Right renal cortex interstitium (tissue), 3 donors: ENCODE measurements at places on chromosomes 2 and 18. TPM values are rescaled to one million over a fixed set of nuclear protein-coding genes. Genes with fewer than 3 reads are reported as not detected.

GPBAR1 gene
- 1.8 TPM for polyA plus RNA-seq

- no peak for DNase-seq
Observed at GRCh38 chr2:231176066-231176465, 22.4 kb upstream of the ARMC9 start.

TBR1 gene
- 0.04 TPM for polyA plus RNA-seq

DNA sequence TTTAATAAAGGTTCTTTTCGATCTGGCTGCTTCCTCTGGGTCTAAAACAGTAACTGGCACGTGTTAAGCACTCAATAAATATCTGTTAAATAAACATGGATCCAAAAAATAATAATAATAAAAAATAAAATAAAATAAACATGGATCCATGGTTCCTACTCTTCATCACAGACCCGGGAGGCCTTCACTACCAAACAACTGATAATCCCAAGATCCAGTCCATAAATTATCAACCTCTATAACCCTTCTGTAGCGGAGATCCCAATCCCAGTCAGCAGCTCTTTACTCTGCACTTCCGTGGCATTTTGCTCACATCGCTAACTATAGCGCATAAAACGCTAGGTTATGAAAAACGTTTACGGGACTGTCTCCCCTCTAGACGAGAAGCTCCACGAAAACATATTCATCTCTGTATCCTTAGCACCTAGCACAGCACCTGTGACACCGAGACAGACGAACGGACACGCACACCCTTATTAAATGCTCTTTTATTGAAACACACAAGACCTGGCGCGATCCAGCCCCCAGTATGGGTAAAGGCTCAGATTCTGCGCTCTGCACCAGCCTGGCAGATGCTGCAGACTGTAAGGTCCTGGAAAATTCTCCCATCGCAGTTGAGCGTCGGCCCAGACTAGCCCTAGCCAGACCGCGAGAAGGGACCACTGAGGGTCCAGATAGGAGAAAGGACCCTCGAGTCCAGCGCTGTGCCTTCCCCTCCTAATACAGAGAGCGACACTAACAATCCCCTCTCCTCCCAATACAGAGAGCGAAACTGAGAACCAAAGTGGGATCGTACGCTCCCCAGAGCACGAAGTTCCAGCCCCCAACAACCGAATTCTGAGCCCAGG, 770 bp downstream of the NBAS start:
- no peak for DNase-seq

CXCR4 gene
- polyA plus RNA-seq, result 54.4 TPM

DNA sequence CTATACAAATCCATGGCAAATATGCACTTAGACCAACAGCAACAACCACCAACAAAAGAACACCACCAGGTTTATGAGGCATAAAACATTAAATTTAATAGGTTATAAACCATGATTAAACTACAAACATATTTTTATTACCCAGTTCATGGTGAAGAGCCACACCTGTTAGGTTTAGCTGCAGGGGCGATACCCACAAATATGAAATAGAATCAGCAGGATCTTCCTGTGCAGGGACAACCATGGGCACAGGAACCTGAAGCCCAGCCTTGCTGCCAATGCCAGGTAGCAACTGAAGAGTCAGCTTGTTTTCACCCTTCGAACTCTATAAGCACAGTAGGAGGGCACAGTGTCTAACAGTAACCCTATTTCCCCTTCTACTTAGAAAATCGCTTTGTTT, 675.0 kb downstream of the SATB2 start:
- no peak for DNase-seq

DNA sequence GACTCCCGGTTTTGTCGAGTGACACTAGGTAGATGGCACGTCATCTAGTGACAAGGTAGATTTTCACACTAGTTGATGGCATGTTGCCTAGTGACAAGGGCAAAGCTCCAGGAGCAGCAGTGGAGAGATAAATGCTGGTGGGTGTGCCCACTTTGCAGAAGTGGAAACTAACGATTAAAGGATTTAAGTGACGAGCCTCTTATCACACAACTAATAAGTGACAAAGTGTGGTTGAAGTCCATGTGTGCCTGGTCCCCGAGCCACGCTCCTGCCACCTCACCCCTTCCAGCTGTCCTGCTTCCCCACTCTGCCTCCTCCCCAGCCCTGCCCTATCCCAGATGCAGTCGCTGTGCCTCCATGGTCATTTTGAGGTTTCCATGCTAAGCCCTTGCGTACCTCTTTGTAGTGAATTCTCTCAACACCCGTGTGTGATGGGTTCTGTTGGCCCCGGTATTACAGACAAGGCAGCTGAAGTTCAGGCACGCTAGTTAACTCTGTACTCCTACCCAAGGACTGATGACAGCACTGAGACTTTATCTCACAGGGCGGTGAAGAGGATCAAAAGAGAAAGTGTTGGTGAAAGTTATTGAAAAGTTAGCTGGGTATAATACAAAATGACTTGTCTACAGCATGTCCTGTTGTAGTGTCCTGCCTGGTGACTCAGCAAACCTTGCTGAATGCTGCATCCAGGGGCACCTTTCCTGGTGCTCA, 113.4 kb upstream of the GLI2 start:
- no peak for DNase-seq

IL1RL2 gene
- polyA plus RNA-seq, result 1.1 TPM

- no peak for DNase-seq
Observed at GRCh38 chr2:64631771-64632170, 21.9 kb downstream of the SERTAD2 start.

- DNase-seq, result no peak
Observed at GRCh38 chr2:58239243-58239925, 1.7 kb downstream of the FANCL start.

GRCh38 chr2:191637182-191638078, 40.5 kb upstream of the NABP1 start:
- no peak for DNase-seq

- peak; percentile 23 for DNase-seq
Observed at GRCh38 chr2:129619471-129619870, 360.0 kb upstream of the RAB6C start.

GRCh38 chr2:169464466-169464865, 14.8 kb upstream of the BBS5 start:
- DNase-seq, result no peak

- DNase-seq, result no peak
Observed at GRCh38 chr2:98522854-98523253, 78.2 kb downstream of the INPP4A start.

LBH gene
- 106 TPM for polyA plus RNA-seq

GRCh38 chr2:146814971-146815370, 1029.9 kb upstream of the ACVR2A start:
- no peak for DNase-seq
